ENCODE measurements at places on chromosomes 7 and 10.
A peak's percentile ranks its signal among the peaks of the same experiment; 100 is the strongest.

DNA sequence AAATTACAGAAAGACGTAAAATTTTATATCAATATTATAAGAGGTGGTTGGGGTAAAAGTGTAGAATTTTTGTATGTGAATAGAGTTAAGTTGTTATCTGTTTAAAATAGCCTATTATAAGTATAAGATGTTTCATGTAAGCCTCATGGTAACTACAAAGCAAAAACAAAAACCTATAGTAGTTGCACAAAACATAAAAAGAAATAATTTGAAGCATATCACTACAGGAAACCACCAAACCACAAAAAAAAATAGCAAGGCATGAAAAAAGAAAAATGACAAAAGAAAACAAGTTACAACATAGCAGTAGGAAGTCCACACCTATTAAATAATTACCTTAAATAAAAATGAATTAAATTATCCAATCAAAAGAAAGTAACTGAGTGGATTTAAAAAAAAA lies 12.4 kb upstream of the GSTK1 start:
- no peak for DNase-seq

- DNase-seq = peak; percentile 21
Observed at GRCh38 chr10:43689955-43690771, 41.5 kb upstream of the ZNF32 start.

DNA sequence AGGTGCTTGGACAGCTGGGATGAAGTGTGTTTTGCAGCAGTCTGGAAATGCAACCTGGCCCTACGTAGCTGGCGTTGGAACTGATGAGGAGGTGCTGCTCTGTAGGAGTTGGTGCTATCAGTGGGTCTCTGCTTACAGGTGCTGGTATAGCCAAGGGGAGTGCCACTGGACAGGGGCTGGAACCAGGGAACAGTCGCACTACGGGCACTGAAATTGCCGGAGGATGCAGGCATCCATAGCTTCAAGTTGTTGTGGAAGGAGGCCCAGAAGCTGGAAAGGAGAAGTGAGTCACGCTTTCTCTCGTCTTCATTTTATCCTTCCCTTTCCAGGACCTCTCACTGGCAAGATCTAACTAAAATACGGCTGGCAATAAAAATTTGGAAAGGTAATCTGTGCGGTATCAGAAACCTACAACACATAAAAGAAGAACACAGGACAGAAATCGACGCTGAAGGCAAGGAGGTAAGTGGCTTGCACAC lies 25.8 kb downstream of the MACC1 start:
- DNase-seq = no peak

DNA sequence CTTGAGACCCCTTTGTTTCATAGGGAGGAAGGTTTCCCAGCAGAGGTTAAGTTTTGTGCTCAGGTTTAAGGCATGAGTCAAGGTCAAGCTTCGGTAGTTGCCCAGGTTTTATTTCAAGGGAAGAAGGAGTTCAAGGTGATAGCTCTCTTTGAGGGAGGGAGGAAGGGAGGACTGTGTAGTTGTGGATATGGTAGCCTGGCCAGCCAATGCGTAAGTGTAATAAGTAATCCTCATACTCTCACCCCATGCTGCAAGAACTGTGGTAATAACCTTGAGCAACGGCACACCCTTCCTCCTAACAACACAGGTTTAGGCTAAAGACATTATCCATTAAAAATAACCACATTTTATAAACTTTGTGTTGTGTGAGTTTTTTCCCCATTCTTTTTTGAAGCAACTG lies 478.9 kb downstream of the KCNMA1 start:
- DNase-seq = no peak

DNA sequence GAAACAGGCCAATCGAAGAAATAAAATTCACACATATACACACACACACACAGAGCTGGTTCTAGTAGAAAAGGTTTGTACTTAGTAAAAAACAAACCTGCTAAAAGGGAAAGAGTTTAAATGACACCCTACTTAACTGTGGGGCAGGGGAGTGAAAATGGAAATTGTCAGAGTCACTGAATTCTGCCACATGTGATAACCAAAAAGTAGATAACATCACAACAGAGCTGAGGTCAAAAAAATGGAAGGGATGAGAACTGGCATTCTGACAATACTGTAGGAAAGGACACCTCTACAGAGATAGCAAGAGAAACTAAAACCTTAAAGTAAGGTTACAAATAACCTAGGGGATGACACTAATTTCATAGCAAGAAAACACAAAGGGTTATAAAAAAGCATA lies 74.6 kb downstream of the CACUL1 start:
- no peak for DNase-seq

DNA sequence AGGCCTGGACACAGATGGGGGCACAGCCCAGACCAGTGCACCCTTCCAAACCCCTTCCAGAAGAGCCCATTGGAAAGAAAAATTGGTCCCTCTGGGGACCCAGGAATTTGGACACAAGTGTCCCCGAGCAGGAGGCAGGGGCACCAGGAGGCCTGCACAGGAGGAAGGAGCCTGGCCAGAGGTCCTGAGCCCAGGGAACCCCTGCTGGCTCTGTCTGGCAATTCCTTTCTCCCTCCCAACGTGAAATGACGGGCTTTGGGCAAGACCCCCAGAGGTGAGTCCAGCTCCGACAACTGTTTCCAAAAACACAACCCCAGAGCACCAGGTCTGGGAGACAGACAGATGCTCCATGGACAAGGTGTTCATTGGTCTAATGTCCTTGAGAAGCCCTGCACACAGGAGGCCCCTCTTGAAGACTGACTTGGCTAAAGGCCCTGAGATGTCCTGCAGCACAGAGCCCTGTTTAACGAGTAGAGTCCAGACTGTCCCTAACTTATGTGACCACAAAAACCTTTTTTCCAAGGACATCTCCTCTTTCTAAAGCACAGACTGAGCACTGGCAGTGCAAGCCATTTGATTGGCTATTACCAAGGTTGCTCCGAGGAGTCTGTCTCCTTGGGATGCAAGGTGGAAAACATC lies 150.7 kb downstream of the OAT start:
- no peak for DNase-seq

DNA sequence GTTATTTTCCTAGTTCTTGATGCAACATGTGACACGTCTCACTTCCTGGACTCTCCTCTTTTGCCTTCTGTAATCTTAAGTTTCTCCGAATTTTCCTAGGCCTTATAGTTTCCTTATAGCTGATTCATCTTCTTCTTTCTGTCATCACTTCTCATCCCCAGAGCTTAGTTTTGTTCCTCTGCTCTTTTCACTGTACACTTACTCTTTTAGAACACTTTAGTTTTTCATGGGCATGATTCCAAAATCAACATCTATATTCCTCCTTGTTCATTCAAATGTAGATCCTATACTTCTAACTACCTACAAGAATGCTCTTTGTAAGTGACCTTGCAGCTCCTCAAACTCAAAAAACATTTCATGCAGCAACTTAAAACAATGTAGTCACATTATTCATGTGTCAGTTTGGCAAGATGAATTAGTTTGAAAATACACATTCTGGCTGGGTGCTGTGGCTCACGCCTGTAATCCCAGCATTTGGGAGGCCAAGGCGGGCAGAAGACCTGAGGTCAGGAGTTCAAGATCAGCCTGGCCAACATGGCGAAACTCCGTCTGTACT lies 13.1 kb upstream of the SLC26A3 start:
- DNase-seq = no peak

DNA sequence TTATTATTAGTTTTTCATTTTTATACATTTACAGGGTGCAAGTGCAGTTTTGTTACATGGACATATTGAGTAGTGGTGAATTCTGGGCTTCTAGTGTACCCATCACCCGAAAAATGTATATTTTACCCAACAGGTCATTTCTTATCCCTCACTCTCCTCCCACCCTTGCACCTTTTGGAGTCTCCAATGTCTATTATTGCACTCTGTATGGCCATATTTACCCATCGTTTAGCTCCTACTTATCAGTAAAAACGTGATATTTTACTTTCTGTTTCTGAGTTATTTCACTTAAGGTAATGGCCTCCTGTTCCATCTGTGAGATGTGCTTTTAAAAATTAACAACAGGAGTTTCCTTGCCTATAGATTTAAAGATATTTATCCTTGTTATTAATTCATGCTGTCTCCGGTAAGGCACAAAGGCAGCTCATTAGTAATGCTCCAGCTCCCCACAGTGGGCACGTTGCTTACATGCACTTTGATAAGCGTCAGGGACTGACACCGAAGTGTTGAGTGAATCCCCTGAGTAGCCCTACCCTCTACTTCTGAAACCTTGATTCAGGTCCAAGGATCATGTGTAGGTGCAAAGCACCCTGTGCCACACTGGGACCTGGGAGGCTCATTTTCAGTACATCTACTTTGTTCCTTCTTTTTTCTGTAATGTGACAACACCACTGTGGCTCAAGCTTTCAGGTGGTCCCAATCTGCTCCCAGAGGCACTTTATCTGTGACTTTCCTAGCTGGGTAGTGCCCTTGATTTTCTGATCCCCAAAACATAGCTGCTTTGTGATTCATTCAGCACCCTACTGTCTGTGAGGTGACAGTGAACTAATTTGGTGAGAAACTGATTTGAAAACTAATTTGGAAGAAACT lies 27.3 kb downstream of the HYAL4 start:
- peak; percentile 55 for DNase-seq

- DNase-seq = no peak
Observed at GRCh38 chr10:103493916-103494877, 692 bp downstream of the NEURL1 start.

- DNase-seq = peak; percentile 23
Observed at GRCh38 chr7:96910486-96910885, 94.9 kb upstream of the DLX6 start.

GRCh38 chr7:1288390-1288995 lies 55.8 kb downstream of the UNCX start:
- no peak for DNase-seq

DNA sequence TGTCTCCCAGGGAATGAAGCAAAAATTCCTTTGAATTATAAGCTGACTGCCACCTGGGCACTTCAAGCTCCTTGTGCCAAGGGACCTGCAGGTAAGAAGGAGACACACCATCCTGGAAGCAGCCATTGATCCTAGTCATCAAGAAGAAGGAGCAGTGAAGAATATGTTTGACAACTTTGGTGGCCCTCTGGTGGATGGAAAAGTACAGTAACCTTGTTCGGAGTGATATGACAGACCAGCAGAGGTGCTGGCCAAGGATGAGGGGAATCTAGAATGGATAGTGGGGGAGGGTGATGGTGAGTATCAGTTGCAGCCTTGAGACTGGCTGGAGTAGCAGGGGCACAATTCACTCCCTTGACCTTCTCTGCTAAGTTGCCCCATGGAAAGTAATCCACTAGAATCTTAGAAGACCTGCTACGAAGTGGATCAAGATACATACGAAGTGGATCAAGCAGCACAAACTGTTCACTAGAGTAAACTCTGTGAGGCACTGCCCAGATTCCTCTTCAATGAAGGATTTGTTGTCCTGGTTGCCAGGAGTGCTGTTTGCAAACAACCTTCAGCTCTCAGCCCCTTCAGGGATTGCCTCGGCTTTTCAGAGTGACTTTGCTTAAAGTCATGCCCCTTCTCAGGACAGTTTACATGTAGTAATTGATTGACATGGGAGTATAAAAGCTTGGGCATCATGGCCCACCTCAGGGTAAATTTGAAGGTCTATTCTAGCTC lies 44.8 kb upstream of the ORC5 start:
- no peak for DNase-seq

GRCh38 chr10:45238896-45239295 lies 76.5 kb downstream of the OR13A1 start:
- DNase-seq = no peak

- DNase-seq = no peak
Observed at GRCh38 chr10:130686689-130687300, 550.6 kb downstream of the GLRX3 start.

DNA sequence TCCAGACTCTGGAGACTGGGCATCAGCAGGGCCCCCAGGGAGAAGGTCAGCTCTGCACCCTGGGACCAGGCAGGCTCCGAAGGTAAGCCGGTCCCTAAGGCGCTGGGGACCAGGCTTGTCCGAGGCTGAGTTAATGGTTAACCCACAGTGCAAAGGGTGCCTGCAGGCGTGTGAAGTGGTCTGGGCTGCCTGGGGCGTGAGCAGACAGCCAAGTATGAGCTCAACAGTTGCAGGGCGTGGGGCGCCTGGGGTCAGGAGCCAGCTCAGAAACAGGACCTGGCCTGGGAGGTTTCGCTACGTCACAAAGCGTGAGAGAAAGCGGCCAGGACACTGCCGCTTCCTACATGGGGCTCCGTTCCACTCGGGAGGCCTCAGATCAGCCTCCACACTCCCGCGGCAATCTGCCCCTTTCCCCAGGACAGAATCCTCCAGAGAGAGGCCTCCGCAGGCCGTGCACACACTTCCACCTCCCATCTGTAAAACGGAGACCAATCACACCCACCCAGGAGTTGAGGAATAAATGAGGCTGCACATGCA lies 16.0 kb downstream of the PDGFA start:
- no peak for DNase-seq

DNA sequence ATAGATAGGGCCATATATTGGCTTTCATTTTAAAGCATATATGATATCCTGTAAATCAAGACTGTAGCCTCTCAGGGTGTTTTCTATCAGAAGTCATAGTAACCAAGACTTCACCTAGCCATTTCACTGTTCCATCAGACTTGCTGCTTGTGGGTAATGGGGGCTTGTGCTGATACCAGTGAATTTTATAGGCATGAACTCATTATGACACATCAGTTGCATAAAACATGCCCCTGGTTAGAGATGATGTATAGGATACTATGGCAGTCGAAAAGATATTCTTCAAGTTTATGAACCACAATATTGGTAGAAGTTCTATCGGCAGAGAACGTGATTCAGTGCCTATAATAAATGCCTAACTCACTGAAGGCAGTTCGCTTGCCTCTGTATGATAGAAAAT lies 206.4 kb downstream of the ITGB1 start:
- no peak for DNase-seq

- no peak for DNase-seq
Observed at GRCh38 chr10:50360077-50360850, 108.9 kb upstream of the ASAH2 start.

GRCh38 chr7:107643407-107643806 lies 17.2 kb upstream of the SLC26A4 start:
- peak; percentile 51 for DNase-seq

GRCh38 chr10:123327450-123327849 lies 173.2 kb downstream of the BUB3 start:
- no peak for DNase-seq

- no peak for DNase-seq
Observed at GRCh38 chr10:12243864-12244620, 48.1 kb downstream of the CDC123 start.

GRCh38 chr10:70135684-70136083 lies 3.1 kb upstream of the AIFM2 start:
- DNase-seq = no peak

DNA sequence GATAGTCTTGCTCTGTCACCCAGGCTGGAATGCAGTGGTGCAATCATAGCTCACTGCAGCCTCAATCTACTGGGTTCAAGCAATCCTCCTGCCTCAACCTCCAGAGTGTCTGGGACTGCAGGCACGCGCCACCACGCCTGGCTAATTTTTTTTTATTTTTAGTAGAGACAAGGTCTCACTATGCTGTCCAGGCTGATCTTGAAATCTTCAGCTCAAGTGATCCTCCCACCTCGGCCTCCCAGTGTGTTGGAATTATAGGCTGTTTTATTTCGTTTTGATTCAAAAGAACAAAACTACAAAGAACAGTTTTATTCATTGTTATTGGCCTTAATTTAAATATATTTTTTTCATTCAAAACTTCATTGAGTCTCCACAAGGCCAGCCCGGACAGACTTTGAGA lies 109.8 kb upstream of the NFE2L3 start:
- no peak for DNase-seq

Measured in H4 (cell line).